ENCODE measurements at places on chromosomes 3 and 15.

DNA sequence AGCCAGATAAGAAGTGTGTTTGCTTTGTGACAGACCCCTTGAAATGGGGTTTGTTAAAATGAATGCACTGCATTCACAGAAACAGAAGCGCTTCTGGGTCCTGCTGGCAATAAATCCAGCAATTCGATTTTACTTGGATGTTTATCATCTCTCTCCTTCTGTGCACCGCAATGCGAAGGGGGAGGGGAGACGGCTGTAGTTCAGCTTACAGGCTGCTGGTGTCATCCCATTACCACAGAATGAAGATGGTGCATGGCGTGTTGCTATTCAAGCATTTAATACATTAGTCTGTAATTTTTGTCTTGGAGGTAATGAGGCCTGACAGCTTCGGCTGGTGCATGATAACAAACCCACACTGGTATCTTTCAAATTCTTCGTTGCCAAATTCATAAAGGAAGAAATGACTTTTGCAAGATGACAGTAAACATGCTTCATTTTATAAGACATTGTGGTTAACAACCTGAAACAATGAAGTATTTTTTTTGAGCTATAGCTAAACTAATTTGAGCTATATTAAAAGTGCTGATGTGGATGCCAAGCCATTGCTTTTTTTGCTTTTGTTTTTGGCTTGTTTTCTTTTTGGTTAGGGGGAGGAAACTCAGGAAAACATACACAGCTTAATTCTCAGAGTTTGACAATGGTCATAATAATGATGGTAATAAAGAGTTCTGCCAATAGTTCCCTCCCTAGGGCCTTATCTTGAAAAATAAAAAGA lies 418.3 kb downstream of the OTOL1 start:
- no peak for DNase-seq

- DNase-seq: no peak
Observed at GRCh38 chr3:122988508-122988907, 39.1 kb downstream of the SEMA5B start.

GRCh38 chr3:159897331-159898075 lies 91.1 kb upstream of the IL12A start:
- DNase-seq: no peak

DNA sequence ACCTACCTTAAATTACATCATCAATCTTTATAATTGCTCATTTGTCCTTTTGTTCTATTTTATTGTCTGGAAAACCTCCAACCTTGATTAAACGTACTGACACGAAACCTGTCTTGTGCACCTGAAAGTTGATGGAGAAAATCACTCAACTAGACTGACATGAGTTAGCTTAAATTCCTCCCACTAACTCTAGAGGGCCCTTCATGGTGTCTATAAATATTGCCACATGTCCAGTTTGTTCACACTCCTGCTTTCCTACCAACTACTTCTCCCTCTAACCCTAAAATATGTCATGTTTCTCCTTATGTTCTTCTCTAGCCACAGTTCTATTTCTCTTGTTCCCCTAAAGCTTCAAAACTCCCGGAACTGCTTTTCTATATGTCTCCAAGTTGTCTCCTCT lies 59.8 kb upstream of the SGO1 start:
- DNase-seq: no peak

DNA sequence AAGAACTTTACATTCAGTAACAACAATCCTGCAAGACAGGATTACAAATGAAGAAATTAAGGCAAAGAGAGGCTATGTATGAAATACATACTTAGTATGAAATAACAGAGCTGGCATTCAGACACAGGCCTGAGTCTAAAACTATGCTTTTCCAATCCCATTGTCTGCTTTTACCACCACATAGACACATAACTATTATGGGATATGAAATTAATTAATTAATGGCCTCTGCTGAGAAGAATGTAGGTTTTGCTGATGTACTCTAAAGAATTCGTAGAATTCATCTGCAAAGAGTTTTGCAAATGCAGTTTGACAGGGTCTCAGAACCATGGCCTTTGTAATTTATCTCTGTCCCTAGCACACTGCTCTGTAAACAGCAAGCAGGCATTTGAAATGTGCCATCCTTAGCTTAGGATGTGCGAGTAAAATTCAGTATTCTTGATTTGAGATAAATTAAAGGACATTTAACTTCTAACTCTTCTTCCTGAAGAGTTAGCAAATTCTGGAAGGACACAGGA lies 54.5 kb upstream of the BOC start:
- no peak for DNase-seq

All from stimulated activated CD4-positive, alpha-beta T cell treated with anti-CD3 and anti-CD28 coated beads, Interleukin-4, amount 100 ng/mL, for 4 hours (primary cell).